ENCODE measurements at places on chromosomes 7 and 10.

DNA sequence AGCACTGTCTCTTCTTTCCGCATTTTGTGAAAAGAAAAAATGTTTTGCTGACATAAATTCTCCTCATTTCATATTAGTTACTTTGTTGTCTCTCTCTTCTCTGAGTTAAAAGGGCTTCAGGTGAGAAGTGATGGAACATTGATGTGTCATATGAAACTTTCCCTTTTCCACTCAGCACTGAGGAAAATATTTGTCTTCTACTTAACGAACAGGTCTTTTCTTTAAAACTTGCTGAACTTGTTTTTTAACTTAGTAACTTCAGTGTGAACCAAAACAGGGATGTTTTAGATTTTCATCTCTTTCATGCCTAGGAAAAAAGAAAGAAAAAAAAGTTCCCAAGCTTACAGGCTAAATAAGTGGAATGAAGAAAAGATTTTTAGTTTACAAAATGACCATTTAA is 19.0 kb upstream of the TSPAN12 start:
- DNase-seq, result no peak

GRCh38 chr10:63240807-63241206 is 107.7 kb downstream of the NRBF2 start:
- DNase-seq, result no peak

DNA sequence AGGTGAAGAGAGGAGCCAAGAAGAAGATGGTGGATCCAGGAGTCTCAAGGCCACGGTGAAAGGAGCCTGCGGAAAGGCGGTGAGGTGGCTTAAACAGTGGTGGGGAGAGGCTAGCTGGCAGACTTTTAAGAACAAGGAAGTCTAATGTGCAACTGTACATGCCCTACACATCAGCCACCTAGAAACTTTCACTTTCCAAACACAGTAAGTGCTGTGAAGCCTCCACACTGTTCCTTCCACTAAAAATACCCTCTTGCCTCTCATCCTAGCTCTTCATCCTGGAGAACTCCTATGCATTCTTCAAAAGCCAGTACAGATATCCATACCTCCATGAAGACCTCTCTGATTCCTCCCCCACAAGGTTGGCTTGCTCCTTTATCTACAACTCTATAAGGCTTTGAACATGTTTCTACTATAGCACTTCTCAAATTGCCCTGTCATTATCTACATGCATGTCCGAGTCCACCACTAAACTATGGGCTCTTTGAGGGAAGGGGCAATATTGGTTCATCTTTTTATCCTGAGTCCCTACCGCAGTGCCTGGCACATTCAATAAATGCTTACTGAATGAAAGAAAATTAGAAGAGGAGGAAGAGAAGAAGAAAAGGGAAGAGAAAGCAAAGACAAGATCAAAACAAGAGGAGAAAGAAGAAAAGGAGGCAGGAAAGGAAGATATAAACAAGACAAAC is 54.2 kb downstream of the DNAJC12 start:
- no peak for DNase-seq

- no peak for DNase-seq
Observed at GRCh38 chr10:629186-629998, 60.1 kb downstream of the DIP2C start.

GRCh38 chr7:15046861-15047260 is 144.3 kb upstream of the DGKB start:
- no peak for DNase-seq

DNA sequence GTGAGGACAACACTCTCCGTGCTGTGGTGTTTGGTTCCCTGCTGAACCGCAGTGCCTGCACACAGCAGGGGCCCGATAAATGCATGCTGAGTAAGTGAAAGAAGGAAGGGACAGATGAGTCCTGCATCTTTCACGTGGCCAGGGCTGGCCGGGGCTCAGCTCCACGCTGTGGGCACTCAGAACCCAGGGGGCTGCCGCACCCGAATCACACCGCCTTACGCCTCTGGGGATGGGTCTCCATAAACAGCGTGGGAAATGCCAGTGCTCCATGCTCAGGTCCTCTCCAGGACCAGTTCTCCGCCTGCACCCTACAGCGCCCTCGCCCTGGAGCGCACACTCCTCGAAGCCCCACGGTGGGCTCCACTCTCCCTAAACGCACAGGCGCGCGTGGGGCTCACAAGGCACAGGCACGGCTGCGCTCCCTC is 38.1 kb downstream of the RASGEF1A start:
- no peak for DNase-seq

- DNase-seq, result no peak
Observed at GRCh38 chr7:47570649-47571050, 11.3 kb downstream of the TNS3 start.

DNA sequence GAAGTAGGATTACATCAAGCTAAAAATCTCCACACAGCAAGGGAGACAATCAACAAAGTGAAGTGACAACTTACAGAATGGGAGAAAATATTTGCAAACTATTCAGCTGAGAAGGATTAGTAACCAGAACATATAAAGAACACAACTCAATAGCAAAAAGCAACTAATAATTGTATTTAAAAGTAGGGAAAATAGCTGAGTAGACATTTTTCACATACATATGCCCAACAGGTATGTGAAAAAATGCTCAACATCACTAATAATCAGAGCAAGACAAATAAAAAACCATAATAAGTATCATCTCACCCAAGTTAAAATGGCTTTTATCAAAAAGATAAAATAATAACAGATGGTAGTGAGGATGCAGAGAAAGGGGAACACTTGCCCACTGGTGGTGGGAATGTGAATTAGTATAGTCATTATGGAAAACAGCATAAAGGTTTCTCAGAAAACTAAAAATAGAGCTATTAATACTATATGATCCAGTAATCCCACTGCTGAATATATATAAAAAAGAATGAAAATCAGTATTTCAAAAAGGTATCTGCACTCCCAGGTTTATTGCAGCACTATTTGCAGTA is 784.5 kb upstream of the C7orf33 start:
- no peak for DNase-seq

DNA sequence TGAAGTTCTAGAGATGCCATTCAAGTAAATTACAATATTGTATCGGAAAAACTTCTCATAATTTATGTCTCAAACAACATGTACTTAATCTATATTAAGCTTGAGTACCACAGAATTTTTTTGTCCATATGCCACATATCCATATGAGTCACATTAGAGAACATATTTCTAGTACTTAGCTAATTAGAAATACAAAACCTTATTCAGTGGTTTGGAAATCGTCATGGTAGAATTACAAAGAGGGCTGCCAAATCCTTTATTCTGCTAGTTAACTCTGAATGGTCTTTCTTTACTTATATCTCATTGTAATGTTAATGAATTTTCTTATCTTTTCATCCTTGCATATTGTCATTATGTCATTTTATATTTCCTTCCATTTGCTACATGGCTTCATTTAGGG is 9.0 kb upstream of the VIM start:
- no peak for DNase-seq

DNA sequence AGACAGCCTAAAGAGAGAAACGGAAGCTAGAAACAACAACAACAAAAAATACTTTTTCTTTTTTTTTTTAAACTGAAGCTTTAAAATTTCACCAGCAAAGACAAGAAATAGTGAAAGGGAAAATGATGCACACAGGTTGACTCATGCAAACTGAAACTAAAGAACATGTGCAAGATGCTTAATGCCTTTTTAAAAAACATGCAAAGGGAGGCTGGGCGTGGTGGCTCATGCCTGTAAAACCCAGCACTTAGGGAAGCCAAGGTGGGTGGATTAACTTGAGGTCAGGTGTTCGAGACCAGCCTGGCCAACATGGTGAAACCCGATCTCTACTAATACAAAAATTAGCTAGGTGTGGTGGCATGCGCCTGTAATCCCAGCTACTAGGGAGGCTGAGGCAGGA is 15.1 kb upstream of the CUBN start:
- DNase-seq, result no peak

- DNase-seq, result peak; percentile 64
Observed at GRCh38 chr10:69092959-69093850, 5.3 kb downstream of the SRGN start.

DNA sequence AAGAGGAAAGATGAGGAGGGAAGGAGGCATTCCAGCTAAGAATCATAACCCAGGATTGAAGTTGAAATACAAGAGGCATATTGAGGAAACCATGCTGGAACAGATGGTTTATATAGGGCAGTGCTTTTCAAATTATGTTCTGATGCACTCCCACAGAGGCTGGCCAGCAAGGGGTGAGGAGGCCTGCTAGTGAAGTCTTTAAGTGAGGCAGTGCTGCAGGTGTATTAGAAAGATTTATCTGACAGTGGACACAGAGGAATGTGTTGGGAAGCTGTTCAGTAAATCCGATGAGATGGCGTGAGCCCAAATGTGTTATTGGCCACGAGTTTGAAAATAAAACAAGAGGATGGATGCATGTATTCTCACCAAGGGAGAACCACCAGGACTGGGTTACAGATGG is 28.6 kb downstream of the REEP3 start:
- no peak for DNase-seq

GRCh38 chr7:39528849-39529248 is 37.4 kb upstream of the YAE1 start:
- no peak for DNase-seq

DNA sequence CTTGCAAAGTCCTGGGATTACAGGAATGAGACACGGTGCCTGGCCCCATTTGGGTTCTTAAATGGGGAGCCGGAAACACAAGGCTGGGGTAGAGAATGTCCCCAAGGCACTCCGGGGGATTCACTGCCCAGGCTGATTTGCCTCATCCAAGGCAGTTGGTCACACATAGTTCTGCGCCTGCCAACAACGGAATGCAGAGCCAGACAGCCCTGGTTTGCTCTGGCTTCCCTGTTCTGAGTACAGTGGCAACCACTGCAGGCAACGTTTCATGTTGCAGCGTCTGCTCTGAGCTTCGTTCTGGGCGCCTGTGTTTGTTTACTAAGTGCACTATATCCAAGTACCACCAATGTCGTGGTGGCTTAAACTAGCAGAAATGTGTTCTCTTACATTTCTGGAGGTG is 61.7 kb upstream of the C1QL3 start:
- DNase-seq, result no peak

DNA sequence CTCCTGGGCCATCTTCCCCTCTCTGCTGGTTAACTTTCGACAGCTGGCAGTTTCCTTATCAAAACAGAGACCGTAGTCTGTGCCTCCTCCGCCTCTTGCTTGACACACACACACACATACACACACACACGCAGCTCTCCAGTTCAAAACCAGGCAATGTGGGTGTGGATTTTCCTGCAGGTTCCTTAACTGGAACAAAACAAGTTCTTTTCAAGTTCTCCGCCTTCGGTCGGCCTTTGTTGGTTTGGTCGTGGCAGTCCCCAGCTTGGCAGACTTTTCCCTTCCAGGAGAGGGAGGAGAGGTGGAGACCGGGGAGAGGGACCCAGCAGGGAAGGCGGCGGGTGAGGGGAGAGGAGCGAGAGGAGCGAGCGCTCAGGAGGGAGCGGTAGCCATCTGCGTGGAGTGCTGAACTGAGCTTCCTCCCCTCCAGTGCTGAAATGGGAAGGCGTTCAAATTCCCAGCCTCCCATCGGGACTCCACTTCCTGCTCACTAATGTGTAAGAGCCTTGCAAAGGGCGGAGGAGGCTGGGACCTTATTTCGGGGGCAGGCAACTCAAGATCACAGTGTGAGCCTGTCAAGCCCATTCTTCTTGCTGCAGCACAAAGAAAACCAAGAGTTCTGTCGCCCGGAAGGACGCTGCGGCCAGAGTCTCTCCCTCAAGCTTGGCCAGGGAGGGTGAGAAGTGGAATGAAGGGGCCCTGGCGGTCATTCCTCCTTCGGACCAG is 120.6 kb downstream of the PRPF18 start:
- peak; percentile 85 for DNase-seq

GRCh38 chr10:52488606-52489485 is 174.8 kb downstream of the DKK1 start:
- no peak for DNase-seq

- no peak for DNase-seq
Observed at GRCh38 chr7:98687111-98687751, 70.1 kb downstream of the NPTX2 start.

DNA sequence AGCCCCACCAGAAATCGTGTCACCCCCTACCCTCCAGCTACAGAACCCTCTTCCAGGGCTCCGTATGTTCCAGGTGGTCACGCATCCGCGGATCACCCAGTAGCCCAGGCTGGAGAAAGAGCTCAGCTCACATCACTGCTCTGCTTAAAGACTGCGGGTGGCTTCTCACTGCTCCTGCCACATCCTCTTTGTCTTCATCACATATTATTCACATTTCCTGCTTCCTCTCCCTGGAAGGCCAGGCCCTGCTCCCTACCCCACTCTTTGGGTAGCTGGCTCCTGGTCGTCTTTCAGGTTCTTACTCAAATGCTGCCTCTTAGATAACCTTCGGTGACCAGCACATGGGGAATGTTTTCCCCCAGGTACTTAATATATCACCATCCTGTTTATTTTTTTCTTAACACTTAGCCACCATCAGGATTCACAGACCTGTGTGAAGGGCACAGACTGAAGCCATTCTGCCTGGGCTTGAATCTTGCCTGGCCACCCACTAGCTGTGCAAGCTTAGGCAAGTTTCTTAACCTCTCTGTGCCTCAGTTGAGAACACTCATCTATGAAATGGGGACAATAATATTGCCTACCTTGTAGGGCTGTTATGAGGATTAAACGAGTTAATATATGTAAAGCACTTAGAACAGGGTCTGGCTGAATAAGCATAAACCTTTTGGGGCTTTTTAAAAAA is 307.8 kb downstream of the PRPF18 start:
- DNase-seq, result no peak

DNA sequence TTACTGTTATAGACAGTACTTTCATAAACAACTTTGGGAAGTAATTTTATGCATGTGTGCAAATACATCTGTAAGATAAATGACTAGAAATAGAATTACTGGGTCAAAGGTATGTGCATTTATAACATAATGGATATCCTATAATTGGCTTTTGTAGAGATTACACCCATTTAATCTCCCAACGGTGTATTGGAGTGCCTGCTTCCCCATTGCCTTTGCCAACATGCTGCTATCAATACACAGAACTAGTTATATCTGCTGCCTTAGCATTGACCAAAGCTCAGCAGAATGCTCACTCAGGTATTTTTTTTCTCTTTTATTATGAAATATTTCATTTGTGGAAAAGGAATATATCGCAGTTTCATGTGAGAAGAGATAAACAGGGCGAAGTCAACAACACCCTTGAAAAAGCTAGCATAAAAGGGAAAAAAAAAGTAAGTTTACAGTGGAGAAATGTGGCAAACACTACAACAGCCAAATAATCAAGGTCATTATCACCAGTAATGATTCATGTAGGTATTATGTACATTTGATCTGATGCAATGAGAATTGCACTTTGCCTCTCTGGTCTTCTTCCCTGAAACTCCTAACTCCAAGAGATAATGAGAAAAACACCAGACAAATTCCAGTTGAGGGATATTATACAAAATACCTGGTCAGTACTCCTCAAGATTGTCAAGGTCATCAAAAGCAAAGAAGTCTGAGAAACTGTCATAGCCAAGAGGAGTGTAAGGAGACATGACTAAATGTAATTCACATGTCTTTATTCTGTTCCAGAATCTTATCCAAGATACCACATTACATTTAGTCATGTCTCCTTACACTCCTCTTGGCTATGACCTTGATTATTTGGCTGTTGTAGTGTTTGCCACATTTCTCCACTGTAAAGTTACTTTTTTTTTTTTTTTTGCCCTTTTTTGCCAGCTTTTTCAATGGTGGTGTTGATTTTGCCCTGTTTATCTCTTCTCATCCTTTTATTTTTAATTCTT is 36.8 kb downstream of the MARCHF5 start:
- DNase-seq, result no peak

Measured in left renal pelvis (tissue), 4 donors.